Activated CD4-positive, alpha-beta memory T cell treated with anti-CD3 and anti-CD28 coated beads for 36 hours (primary cell): ENCODE measurements at places on chromosomes 11 and 22. TPM values are rescaled to one million over a fixed set of nuclear protein-coding genes. Genes with fewer than 3 reads are reported as not detected.

DNA sequence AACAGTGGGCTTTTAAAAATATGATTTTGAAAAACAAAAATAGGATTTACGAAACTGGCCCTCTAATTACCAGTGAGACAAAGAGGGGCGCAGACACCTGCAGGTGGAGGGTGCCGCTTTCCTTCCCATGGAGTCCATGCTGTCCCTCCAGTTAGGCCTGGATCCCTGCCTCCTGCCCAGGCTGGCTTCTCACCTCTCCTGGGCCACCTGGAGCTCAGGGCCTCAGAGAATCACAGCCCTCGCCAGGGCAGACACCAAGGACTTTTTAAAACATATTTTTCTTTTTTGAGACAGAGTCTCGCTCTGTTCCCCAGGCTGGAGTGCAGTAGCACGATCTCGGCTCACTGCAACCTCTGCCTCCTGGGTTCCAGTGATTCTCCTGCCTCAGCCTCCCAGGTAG, 1437.2 kb downstream of the TBC1D22A start:
- H3K27ac ChIP-seq: no peak overlapping the region
- H3K4me1 ChIP-seq: no peaks in the 10 kb centered on the region
- no peak for DNase-seq

- H3K27ac ChIP-seq: no peak overlapping the region
- no peak overlapping the region for H3K4me3 ChIP-seq
- H3K36me3 ChIP-seq: peaks cover 22% of the 10 kb centered on the region
Measured at GRCh38 chr11:61840371-61840770, 12.3 kb downstream of the FADS2 start.

DNA sequence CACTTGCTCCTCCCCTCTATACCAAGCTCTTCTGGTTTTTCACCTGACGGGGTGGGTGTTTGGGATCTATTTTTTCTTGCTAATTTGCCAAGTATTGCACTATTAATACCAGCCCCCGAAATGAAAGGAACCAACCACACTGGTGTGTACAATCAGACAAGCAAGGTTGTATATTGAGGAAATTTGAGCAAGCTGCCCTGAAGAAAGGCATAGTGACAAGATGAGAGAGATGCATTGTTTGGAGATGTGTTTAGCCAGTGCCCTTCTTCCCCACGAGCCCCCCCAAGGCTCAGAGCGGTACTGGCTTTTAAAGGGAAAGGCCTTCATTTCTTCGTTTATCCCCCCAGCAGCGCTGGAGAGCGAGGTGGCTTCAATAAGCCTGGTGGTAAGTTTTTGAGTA, 15.2 kb upstream of the GAS2L1 start:
- peaks cover 13% of the 10 kb centered on the region for H3K4me1 ChIP-seq
- no peaks in the 10 kb centered on the region for H3K27me3 ChIP-seq
- H3K4me3 ChIP-seq: no peak overlapping the region
- DNase-seq: no peak

GRCh38 chr11:27216270-27217149, 146.5 kb downstream of the CCDC34 start:
- no peak overlapping the region for H3K4me3 ChIP-seq
- no peak for DNase-seq
- H3K27ac ChIP-seq: no peak overlapping the region
- H3K36me3 ChIP-seq: no peaks in the 10 kb centered on the region

GRCh38 chr11:83282084-83282716, 4.0 kb downstream of the CCDC90B start:
- peaks cover 11% of the 10 kb centered on the region for H3K36me3 ChIP-seq
- H3K4me1 ChIP-seq: peaks cover 33% of the 10 kb centered on the region
- H3K27me3 ChIP-seq: no peaks in the 10 kb centered on the region
- H3K4me3 ChIP-seq: no peak overlapping the region
- H3K27ac ChIP-seq: no peak overlapping the region
- no peak for DNase-seq

DNA sequence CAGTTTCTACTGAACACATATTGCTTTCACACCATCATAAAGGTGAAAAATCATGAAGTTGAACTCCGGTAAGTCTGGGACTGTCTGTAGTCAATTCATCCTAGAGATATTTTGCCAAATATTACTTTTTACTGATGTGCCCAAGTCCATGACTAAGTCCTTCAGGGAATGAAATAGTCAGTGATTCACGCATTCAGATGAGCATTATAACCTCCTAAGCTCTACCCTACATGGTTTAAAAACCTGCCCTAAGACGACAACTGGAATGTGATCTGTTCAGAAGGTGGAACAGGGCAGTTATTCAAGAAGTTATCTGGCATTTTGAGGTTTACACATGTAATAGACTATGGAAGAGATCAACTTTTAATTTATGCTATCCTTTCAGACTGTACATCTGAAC, 125.6 kb downstream of the TRPC6 start:
- H3K27ac ChIP-seq: no peak overlapping the region
- H3K4me1 ChIP-seq: no peaks in the 10 kb centered on the region
- H3K36me3 ChIP-seq: no peaks in the 10 kb centered on the region
- no peak overlapping the region for H3K4me3 ChIP-seq

- no peak overlapping the region for H3K4me3 ChIP-seq
- H3K4me1 ChIP-seq: no peaks in the 10 kb centered on the region
- H3K27ac ChIP-seq: no peak overlapping the region
Measured at GRCh38 chr11:9074338-9075029, 16.9 kb downstream of the SCUBE2 start.

DNA sequence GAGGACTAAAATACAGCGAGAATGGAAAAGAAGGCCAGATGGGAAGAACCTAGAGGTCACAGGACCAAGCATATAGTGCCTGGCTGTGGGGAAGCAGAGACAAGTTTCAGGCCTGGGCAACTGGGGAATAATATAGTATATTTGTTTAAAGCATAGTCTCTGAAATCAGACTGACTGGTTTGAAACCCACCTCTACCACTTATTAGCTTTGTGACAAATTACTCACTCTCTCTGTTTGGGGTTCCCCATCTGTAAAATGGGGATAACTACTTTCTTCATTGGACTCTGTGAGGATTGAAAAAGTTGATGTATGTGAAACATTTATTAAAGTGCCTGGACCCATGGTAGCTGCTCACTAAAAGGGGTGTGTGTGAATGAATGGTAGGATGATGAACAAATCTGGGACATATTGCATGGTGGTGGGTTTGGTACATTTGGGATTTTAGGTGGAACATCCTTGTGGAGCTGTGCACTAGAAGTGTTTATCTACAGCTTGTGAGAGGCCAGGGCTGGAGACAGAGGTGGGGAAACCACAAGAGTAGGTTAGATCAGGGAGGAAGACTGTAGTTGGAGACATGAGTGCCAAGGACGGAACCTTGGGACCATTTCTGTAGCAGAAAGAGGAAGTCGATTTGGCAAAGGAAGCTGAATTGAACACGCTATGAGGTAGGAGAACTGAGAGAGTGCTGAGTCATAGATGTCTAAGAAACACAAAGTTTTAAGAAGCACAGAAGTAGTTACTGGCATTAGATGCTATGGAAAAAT, 52.6 kb downstream of the SWAP70 start:
- no peaks in the 10 kb centered on the region for H3K27me3 ChIP-seq
- peaks cover 4% of the 10 kb centered on the region for H3K36me3 ChIP-seq
- peaks cover 17% of the 10 kb centered on the region for H3K4me1 ChIP-seq
- H3K4me3 ChIP-seq: no peak overlapping the region

DNA sequence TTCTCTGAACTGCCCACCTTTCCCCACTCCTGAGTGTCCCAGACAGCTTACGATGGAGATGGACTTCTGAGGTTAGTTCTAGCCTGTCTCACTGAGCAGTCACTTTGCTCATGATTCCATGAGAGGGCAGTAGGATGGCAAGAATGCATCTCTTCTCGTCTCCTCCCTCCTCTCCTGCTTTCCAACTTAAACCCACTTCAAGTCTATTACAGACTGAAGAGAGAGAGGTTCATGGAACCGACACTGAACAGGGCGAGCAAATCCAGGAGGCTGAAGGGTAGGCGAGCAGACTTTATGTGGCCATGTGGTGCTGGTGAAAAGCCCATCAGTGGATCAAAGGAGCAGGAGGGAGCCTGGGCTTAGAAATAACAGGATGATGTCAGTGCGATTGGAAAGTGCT, 38.6 kb downstream of the CEP164 start:
- no peak overlapping the region for H3K4me3 ChIP-seq
- H3K4me1 ChIP-seq: no peaks in the 10 kb centered on the region
- H3K27me3 ChIP-seq: no peaks in the 10 kb centered on the region
- H3K27ac ChIP-seq: no peak overlapping the region

The ZBTB16 gene
- 7.7 TPM for total RNA-seq

The GNAZ gene
- total RNA-seq: 2.2 TPM

The SHANK3 gene
- 0.07 TPM for total RNA-seq

The NXPE2 gene
- not detected for total RNA-seq
